ENCODE measurements at places on chromosomes 2 and 18.
A peak's percentile ranks its signal among the peaks of the same experiment; 100 is the strongest.

GRCh38 chr2:206423147-206423546 is 20.2 kb upstream of the ADAM23 start:
- no peak for DNase-seq

DNA sequence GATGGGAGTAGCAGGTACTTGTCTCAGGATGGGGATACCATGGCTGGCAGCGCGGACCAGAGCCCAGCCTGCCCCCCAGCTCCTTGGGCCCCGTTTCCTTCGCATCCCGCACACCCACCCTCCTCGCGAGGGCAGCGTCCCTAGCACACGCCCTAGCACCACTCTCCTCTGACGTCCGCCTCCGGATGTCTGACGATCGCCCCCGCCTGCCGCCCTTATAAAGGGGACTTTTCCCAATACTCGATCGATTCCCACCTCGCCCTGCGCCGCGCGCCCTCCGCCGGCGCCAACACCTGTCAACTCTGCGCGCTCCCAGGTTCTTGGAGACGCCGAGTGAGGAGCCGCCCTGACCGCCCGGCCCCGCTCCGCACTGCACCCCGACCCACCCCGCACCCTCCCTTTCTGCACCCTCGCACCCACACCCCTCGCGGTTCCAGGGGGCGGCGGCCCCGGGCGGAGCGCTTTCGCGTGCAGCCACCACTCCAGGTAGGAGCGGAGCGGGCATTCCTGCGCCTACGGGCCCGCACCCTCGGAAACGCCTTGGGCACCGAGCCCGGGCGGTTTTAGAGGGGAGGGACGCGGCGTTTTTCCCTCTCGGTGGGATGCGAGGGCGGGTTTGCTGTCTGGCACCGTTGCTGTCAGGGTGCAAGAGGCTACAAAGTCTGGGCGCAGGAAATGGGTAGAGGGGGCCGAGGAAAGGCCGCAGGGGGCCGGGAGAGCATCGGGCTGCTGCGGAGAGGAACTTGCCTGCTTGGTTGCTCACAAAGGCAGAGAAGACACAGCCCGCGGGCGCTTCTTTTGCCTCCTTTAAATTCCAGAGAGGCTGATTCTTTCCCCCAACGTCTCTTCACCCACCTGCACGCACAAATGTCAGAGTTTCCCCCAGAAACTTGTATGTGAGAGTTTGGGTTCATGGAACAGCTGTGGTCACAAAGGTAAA is at the start of gene SLC5A7:
Gene SLC5A7 (plus strand): TSS at position 247 of the 940 bp plus-strand sequence. CDS start 1,632 bp downstream, outside the sequence.
- DNase-seq, result no peak

- peak; percentile 66 for DNase-seq
These were observed 35.4 kb downstream of the STAT4 start for GRCh38 chr2:191115391-191115790.

DNA sequence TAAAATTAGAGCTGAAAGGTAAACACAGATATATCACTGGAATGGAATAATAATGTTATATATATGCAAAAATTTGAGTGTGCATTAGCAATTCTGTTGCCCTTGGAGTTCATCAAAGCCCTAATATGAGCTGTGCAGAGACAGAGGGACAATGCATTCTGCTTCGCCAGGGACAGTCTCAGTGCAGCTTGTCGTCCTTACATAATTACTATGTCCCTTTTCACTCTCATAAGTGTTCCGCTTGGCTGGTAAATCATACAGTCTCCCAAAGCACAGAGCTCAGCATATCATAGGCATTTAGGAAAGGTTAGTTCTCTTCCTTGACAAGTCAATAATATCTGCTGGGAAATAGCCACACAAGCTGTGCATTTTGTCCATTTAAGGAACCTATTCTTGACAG is 30.7 kb downstream of the MAPK4 start:
- no peak for DNase-seq

DNA sequence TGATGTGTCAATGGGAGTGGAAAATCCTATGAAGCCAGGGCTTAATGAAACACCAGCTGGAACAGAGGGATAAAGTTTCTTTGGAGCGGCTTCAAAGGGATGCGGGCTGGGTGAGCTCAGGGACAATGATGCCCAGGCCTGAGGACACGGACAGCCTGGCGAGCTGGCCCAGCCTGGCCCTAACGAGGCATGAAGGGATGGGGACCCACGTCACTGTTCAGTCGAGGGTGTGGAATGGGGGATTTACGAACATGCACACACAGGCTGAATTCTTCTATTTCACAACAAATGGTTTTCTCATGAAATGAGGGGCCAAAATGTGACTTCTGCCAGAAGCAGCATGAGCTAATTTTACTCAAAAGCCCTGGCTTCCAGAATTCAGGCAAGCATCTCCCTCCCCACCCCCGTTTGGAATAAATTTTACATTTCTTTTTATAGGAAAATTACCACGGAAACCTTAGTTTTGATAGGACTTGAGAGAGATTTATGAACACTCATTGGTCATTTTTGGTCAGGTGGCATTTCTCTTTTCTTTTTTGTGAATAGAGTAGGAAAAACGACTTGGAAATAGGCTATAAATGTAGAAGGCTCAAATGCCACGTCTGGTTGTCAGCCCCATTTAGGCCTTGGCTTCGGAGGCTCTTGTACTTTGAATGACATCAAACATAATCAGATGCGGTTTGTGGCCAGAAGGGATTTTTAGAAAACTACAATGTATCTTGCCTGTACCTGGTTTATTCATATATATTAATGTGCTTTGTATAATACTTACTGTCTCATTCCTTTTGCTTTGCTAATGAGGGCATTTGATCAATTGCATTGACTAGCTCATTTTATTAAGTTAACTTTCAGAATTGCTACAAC is 893.8 kb upstream of the CELF4 start:
- no peak for DNase-seq

DNA sequence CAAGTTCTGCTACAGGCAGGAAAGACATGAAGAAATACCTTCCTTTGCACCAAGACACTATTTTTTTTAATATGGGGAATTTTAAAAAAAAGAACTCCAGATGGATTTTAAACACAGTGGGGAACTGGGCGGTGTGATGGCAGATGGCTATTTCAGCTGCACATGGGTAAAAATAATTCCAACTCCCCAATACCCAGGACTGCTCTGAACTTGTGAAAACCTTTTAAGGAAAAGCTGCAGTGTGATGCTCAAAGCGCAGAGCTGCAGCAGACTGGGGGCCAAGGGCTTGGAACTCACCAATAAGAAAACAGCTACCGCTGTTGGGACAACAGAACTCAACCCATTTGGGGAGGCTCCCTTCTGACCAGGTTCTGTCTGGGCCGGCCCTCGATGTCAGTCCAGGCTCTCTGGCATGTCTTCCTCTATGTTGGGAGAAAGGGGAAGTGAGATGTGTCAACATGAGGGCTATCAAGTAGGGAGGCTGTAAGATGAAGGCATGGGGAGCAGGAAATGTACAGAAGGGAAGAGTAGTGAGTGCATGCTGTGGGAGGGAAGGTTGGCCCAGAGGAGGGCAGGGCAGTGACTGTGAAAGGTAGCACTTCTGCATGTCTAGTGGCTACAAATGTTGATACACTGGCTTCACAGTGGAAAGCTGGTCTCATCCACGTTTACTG is 64.0 kb upstream of the SLC14A2 start:
- DNase-seq, result no peak

- DNase-seq, result no peak
These were observed 33.9 kb upstream of the CHN1 start for GRCh38 chr2:175039031-175039430.

- DNase-seq, result no peak
These were observed 69.7 kb downstream of the ZNF532 start for GRCh38 chr18:58934356-58934755.

DNA sequence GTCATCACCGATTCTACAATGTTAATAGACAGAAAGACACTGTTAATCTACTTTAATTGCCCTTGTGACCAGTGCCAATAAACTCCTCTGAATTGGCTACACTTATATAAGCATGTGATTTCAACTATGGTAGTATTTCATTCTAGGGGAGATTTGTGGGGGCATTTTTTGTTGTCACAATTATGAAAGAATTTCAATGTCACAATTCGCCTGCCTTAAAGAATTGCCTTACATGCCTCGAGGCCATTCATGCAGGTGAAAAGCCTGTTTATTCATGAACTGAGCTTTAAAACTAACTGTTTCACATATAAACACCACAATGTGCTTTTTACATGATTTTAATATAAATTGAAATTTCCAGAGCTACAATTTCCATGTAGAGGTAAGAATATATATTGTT is 162.8 kb downstream of the GCA start:
- DNase-seq, result no peak

DNA sequence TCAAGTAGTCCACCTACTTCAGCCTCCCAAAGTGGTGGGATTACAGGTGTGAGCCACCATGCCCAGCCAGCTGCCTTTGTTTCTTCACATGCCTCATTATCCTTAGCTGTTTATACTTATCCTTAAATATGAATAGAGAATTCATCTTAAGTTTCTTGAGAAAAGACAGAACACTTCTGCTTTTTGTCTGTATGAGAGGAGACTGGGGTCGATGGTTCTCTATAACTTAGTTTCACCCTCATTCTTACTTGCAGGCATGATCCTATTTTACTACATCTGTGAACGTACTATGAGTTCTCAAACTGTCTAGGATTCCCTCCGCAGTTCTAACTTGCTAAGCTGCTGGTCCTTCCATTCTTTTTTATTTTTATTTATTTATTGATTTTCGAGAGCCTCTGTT is 20.4 kb downstream of the PPM1B start:
- DNase-seq, result no peak

GRCh38 chr18:77123320-77124231 is 9.0 kb downstream of the MBP start:
- DNase-seq, result no peak

GRCh38 chr2:161386228-161386824 is 29.8 kb upstream of the TBR1 start:
- DNase-seq, result no peak

GRCh38 chr2:192307530-192307929 is 112.8 kb upstream of the TMEFF2 start:
- no peak for DNase-seq

DNA sequence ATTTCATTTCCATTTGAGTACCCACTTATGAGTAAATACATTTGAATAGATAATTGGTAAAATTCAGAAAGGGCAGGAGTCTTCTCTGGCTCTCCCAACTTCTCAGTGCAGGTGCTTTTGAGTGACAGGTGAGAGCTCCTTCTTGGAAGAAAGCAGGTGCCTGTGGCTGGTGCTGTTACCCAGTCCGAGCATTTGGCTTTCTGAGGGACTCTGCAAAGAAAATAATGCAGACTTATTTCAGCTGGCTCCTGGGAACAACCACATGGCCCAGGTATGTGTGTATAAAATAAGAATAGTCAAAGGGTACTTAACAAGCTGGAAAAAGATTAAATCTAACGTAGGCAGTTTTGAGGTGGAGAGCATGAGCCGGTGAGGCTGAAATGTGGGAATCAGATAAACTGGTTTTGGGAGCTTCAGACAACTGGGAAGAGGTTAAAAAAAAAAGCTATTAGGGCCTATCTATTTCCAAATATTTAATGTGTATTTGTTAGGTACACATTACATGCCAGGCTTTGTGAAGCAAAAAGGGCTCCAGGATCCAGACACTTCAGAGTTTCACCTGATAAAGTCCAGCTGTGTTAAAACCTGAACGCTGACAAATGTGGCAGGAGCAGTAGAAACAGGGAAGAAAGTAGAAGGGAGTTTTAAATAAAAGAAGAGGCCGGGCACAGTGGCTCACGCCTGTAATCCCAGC is 20.6 kb downstream of the ZNF236 start:
- DNase-seq, result no peak

GRCh38 chr18:31929273-31929672 is 13.7 kb downstream of the TRAPPC8 start:
- no peak for DNase-seq

GRCh38 chr18:40917056-40917455 is 1038.0 kb upstream of the PIK3C3 start:
- no peak for DNase-seq

GRCh38 chr2:232288489-232289030 is 90.0 kb upstream of the ALPP start:
- no peak for DNase-seq

DNA sequence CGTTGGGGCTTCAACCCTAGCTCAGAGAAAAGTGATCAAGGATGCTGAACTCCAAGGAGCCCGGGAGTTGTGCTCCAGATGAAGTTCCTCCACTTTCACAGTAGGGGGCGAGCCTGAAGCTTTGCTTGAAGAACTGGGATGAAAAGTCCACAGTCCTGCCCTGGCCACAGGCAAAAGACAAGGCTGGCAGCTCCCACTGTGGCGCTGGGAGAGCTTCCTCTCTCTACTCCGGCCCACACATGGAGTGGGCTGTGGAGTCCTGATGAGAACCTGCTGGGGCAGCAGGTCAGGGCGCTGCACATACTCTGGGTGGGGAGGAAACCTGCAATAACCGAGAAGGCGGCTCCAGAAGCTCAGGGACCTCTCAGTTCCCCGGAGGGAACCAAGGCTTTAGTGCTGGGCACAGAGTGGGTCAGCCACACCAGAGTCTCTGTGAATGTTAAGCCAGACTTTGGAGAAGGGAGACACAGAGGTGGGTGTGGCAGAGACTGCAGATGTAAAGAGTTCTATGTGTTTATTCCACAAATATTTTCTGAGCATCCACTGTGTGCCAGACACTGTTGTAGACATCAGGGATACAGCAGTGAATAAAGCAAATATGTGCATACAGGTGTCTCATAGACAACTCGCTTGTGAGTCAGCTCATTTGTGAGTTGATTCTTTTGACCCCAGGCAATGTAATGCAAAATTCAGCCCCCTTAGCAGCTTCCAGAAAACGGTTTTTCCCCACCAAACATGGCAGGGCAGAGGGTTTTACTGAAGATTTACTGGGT is 48.0 kb upstream of the MRPL33 start:
- DNase-seq, result no peak

DNA sequence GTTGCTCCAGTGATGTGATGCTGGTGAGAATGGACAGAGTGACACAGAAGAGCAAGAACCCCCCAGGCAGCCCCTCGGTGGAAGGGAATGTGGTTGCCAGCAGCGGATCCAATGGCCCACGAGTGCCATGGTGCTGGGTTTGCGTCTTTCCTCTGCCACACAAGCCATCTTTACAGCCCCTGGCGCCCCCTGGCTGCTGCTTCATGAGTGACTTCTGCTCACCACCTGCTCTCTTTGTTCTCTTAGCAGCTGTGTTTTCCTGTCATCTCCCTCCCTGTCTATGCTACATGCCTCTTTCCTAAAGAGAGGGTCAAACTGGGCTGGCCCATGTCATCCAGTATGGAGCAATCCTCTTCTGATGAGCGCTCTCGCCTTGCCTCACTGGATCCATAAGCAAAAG is 300.0 kb upstream of the SMIM21 start:
- no peak for DNase-seq

DNA sequence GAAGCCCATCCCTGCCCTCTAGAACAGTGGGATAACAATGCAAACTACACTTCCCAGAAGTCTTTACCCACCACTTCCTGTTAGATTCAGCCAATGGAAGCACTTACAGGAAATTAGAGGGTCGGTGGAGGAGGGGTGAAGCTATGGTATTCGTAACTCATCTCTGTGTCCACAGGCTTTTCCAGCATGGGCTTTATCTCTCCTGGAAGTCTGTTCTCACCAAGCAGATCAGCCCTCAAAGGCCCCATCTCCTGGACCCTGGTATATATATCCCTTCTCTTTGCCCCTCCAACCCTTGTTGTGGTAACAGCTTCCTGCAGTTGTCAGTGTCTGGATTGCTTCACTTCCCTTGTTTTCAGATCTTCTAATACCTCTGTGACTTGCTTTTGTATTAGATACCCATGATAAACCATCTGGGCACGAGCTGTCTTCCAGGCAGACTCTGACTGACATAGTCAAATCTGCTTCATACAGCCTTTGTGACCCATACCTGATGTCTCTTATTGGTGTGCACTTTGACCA is 475.0 kb upstream of the POU3F3 start:
- DNase-seq, result no peak
